ENCODE measurements at places on chromosomes 3 and 15.
A peak's percentile ranks its signal among the peaks of the same experiment; 100 is the strongest.

GRCh38 chr15:67072442-67072841, 7.0 kb downstream of the SMAD3 start:
- no peak for DNase-seq

DNA sequence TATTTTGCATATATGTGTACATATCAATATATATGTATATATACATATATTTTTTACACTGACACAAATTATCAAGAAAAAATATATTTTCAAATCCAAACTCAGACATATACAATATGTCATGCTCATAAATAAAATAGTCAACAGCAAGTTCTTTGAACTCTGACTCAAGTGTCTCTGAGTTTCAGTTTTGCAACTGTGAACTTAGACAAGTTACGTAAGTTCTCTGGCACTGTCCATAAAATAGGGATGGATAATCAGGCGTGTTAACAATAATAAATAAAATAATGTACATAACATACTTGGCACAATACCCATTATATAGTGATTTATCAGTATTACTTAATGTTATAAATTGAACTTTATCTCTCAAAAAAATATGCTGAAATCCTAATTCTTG, 12.1 kb upstream of the XRN1 start:
- no peak for DNase-seq

GRCh38 chr3:62128681-62129080, 244.7 kb downstream of the FEZF2 start:
- no peak for DNase-seq

DNA sequence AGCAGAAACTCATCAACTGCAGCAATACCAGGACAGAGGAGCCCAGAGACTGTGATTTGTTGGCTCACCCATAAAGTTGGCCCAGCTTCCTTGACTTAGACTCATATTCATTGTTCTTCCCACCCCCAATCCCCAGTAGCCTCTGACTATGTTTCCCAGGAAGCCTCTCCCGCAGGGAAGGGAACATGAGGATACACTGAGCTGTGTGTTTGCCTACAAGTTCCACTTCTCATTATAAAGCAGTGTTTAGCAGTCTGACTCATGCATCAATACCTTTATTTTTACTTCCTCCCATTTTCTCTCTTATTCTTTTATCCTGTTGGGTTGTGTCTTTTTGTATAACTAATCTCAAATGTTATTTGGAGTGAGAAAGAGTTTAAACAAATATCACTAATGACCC, 111.6 kb upstream of the PHLDB2 start:
- no peak for DNase-seq

DNA sequence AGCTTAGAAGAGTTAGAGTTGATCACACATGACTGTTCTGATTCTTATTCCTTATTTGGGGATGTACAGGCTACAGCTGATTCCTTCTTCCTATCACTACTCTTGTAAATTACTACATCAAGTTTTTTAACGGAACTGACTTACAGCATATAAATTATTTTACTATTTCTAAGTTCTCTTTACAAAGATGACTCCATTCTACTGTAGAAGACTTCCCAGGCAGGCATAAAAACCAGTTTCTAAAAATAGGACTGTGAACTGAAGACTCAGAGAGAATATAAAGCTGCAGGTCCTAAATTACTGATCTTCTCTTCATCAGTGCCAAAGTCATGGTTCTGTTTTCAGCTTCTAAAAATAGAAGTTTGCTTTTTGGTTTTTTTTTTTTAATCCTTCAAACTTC, 38.9 kb downstream of the ANO10 start:
- DNase-seq = no peak

GRCh38 chr15:39781147-39781966, 1.3 kb downstream of the FSIP1 start:
- no peak for DNase-seq

DNA sequence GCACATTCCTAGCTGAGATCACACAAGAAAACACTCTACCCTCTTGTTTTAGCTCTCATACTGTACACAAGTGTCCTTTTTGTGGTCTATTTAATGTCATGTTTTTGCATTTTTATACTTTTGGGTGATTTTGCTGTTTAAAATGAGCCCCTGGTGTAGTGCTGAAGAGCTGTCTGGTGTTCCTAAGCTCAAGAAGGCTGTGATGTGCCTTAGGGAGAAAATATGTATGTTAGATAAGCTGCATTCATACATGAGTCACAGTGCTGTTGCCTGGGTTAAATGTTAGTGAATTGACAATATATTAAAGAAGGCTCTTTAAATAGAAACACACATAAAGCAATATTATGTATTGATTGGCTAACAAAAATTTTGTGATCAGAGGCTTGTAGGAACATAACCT, 387.4 kb upstream of the C2CD4B start:
- no peak for DNase-seq

GRCh38 chr3:12229146-12229851, 59.6 kb upstream of the PPARG start:
- no peak for DNase-seq

DNA sequence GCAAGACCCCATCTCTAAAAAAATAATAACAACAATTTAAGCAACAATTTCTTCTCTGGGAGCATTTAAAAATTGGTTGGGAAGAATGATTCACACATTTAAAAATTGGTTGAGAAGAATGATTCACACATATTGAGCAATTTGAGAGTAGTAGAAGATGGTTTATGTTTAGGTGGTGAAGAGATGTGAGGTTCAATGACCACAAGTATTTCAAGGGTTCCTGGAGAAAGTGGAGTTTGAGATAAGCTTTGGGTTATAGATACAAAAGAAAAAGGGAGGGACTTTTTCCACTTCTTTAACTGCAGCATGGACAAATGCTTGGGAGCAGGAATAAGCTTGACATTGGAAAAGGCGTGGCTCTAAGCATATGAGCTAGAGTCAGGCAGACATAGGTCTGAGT, 145.7 kb upstream of the NPHP3 start:
- no peak for DNase-seq

DNA sequence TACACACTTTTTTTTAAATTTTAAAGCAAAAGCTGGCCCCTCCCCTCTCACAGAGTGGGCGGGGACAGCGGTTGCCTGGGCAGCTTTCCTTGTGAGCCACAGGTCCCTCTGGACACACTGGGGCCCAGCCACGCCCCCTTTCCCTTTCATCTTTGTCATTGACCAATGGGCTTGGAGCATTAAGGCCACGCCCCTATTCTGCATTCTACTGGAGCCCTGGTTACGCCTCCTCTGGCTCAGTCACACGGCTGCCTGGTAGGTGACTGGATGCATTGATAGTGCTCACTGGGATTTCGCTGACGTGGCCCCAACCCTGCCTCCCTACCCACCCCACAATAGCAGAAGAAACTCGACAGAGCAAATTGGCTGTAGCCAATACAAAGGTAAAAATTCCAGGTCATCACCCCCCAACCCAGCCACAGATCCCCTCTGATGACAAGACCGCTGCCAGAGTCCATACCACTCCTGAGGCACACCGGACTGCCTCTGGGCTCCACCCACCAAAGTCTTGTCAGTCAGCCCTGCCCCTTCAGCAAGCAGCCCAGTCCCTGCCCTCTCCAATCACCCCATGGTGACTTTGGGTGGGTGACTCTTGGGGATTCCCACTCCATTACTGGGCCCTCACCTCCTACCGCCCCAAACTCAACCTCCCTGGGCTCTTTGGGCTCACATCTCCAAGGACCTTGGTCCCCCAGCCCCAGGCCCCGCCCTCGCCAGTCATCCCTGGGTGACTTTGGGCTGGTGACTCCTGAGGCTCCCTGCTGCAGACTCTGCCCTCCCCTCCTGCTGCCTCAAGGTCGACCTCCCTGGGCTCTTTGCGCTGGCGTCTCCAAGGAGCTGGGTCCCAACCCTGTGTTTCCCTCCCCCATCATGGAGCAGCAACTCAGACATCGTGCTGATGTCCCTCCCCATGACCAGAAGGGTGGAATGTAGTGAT, 112.2 kb upstream of the FAN1 start:
- DNase-seq = no peak

DNA sequence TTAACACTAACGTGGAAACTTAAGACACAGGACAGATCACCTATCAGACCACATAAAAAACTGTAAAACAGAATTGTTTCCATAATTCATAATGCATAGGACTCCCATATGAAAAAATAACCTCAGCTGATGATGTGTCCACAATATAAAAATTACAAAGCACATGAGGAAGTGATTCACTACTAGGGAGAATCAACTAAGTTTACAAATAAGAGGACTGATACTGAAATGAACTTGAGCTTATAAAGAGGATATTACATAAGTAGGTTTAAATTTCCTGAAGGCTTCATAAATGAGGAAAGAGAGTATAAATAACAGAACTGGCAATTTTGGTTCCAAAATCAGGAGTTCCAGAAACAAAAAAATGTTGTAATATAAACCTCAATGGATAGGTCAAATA, 111.9 kb downstream of the SAMMSON start:
- no peak for DNase-seq

DNA sequence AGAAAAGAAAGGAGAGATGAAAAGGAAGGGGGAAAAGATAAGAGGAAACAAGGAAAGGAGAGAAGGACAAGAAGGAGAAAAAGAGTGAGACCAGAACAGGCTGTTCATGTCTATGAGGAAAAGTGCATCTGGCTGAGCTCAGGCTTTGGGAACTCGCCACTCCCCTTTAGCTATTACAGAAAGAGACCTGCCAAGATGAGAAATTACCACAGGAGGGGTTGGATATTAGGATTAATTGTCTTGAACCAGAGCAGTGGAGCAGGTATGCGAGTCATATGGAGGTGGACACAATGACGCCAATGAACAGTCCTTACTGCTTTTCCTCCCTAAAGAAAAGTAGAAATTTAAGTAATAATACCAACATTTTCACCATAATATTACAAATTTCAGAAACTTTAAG, 577.0 kb upstream of the ARRDC4 start:
- DNase-seq = no peak

DNA sequence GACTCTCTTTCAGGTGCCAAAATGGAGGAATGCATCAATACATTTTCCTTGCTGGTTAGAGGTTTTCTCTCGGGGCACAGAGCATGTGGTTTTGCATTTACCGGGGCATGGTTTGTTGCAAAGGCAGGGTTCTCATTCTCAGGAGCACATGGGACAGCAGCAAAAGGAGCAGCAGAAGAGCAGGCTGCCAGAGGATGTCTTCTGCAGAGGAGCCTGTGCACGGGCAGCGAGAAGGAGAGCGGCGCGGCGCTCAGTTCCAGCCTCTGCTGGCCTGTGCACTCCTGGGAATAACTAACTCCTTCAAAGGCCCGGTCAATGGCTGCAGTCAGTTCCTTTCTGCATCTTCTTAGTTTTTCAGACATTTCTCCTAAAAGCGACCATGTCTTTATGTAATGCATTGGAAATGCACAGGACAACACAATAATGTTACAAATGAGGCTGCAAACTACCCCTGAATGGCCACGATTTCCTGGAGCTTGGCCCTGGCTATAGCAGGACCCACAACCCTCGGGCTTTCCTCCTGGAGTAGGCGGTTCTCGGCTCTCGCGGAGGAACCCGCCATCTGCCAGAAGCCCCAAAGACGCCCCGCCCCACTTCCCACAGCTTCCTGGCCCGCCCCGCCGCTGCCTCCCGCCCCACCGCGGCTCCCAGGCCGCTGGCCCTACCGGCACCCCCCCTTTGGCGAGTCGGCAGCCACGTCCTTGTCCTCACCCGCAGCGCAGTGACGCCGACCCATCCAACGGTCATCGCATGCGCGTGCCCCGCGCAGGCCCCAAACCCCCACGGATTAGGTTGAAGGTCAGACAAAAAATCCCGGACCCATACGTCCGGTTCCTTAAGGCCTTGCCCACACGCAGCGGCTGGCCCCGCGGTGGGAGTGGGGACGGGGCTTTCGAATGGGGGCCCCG, at the start of gene C3orf62:
Gene C3orf62, minus strand, starts transcription at position 758 of the 908 bp plus-strand sequence. Its CDS starts 360 bp downstream, at position 398.
- DNase-seq = peak; percentile 72

DNA sequence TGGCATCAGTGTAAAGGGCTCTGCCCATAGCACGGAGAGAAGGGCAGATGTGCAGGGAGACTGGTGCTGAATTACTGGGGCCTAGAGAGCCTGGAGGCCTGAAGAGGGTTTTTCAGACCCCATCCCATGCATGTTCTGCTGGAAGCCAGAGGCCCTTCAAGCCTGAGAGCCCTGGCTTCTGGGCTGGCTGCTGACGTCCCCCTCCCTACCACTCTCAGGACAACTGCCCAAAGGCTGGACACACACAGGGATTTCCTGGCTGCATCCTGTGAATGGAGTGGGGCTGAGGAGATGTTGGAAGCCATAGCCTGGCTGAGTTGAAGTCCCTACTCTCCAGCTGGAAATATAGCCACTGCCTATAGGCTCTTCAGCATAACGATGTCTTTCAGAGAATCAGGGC, 16.9 kb upstream of the DOCK3 start:
- no peak for DNase-seq

DNA sequence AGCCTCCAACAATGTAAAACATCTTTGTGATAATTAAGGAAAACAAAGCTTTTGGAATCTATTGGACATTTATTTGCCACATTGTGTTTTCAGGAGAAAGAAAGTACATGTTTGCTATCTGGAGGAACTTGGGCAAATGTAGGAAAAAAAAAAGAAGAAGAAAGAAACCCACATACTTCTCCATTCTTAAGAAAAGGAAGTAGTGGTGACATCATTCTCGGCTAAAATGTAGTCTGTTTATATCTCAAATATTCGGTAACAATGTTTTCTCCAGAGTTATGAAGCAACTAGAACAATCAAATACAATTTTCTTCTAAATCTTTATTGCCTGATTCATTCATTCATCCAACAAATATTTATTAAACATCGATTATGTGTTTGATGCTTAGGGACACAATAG, 2.3 kb upstream of the TGFBR2 start:
- DNase-seq = no peak

- DNase-seq = no peak
These were observed 138.0 kb downstream of the FBN1 start for GRCh38 chr15:48507416-48508065.

DNA sequence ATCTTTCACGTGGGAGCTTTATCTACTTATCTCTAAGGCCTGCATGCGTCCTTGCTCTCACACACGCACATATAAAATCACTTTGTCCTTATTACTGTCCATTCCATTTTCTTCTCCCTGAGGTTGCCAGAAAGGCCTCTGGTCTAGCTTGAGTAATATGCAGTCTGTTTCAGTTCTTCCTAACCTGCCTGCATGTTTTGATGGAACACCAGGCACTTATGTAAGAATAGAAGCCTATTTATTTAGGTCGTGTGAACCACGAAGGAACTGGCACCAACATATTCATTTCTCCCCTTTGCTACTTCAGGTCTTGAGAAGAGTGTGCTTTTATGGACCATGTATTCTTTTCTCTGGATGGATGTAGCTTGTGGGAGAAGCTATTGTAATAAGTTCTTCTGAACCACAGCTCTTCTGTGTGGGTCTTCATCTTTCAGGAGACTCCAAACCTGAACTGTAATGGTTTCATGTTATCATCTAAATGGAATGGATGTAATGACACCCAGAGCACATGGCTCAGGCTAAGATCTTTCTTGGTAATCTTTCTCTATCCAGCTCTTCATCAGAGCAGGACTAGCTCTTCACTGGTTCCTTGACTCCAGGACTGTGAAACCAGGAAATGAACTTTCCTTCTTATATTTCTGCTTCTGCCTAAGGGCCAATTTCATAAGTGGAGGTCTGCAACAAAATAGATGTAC, 53.8 kb downstream of the UBE2E2 start:
- DNase-seq = no peak

All from type B pancreatic cell (in vitro differentiated cells).